Frontal cortex (tissue), 4 donors: ENCODE measurements at places on chromosomes 6 and 20.

DNA sequence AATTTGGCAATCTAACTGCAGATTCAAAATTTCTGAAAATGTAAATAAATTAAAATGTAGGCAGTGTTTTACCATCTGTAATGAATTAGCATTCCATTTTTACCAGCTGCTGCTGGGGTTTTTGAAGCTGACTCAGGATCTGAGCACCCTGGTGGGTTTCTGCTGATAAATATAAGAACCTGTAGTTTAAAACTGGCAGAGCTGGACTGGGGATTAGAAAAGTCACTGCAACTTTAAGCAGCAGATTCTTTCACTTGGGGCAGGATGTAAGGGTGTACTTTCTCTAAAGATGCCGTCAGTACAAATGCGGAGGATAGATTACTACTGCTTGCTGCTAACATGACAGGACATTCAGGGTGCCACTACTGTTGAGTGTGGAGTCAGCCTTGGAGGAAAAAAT lies 341.8 kb downstream of the CDKAL1 start:
- no peak for DNase-seq

DNA sequence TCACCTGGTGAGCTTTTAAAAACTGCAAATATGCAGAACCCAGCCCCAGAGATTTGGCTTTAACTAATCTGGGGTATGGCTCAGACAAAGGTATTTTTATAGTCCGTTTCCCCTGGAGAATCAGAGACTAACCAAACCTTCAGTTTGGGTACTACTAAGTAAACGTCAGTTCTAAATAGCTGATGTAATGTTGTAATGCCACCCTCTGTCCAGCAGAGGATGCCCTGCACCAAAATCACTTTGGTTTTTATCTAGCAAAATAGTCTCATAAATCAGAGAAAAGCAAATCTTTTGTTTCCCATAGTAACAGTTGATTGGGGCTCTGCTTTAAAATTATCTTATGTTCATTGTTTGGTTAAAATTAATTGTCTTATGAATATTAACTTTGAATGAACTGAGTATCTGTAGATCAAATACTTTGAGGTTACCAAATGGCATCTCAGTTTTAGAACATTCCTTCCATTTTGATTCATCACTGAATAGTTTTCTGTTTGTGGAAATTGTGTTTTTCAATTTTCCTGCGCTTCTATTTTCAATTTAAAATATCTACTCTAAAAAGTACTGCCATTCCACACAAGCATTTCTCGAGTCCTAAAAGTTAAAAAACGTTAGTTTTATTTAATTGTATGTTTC lies 278.3 kb upstream of the PLCB4 start:
- DNase-seq, result peak; percentile 17

- DNase-seq, result no peak
Measured at GRCh38 chr6:93040375-93040774, 379.0 kb downstream of the EPHA7 start.

DNA sequence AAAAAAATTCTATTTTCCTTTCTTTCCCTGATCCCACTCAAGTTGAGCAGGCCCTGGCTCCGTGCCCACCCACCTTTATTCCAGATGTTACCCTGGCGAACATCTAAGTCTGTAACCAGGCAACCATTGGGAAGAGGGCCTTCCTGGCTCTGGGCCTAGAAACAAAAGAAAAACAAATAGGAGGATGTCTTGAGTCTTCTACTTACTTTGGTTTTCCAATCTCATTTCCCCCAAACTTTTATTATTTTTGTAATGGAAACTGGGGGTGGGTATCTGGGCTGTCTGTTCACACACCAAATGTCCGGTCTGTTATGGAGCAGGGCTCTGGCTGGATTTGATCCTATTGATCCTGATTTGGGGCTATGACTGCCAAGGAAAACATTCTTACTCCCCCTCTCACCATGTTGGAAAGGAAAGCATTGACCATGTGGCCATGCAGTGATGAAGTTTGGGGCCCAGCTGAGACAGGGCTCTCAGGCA lies 744.1 kb downstream of the DHX35 start:
- DNase-seq, result no peak

DNA sequence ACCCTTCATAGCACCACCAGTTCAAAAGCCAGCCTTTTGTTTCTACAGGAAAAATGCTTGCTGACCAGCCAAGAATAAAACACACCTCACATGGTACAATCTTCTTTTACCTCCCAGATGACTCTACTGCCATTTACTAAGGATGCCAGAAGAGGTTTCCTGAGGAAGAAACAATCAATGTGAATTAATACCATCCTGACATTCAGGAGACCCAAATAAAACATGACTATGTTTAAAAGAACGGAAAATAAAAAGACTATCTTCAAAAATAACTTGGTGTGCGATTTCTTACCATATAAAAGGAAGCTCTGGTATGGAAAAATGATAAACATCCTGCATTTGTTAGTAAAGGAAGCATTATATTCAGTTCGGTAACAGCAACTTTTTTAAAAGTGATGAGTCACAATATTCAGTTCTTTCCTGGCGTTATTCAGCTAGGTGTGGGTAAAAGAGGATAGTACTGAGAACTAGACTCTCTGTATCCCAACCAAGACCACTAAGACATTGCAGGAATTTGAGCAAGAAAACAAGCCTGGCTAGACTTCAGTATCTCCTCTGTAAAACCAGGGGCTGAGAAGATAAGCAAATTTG lies 16.3 kb downstream of the COL21A1 start:
- no peak for DNase-seq

DNA sequence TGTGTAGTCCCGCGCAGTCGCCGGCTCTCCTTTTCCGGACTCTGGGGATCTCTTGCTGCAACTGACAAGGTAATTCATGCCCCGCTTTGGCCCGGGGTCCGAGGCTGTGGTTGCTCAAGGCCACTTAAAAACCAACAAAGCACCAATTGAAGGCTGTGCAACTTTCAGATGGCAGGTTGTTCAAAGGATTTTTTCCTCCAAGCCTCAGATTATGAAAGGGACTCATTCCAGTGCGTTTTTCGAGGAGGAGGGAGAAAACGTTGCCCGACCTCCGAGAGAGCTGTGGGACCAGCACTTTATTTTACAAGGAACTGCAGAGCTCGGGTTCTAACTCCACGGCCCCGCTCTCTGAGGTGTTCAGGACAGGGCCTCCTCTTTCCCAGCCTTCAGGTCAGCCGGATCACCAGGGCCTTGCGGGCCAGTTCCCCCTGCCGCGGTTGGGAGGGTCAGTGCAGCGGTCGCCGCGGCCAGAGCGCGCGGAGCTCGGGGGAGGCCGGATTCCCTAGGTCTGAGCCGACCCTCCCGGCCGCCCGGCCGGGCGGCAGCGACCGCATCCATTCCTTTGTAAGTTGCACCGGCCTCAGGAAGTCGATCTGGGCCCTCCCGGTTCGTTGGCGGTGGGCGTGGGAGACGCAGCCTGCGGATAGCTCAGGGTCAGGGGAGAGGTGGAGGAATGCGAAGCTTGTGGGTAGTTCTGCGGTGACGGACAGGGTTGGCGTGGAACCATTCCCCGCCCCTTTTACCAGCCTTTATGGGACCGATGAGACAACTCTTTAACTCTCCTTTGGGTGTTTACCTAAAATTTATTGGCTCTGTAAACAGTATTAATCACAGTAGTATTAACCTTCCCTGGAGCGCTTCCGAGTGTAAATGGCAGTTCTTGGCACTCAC lies 1.6 kb downstream of the UTRN start:
- peak; percentile 27 for DNase-seq
